NB4 (cell line): ENCODE measurements at places on chromosomes 1 and 21.

DNA sequence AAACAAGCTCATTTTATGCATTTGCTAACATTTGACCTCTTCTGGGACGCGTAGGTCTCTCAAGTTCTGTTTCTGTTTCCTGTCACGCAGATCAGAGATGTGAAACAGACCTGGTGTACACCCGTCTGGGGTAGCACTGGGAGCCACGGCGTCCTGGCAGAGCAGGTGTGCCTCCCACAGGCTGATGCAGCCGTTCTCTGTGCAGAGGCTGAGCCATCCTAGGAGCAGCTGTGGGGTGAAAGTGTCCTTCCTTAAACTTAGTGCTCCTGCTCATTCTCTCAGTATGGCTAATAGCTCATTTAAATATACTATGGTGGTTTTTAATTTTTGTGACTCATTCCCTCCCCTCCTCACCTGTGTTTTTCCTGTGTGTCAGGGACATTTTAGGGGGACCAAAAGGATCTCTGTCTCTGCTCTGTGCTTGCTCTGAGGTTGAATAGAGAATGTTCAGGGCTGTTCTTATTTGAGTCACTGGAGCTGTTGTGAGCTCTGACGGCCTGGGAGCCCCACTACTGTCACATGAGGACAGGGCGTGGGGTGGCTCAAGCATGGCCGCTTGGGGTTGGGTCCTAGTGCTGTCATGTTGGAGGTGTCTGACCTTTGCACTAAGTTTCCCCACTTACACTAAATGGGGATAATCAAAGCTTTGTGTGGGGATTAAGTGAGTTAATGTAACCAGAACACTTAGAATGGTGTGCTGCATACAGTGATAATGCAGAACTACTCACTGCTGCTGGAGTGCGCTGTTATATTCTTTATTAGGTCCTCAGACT is 43.0 kb downstream of the GALNT2 start:
- DNase-seq, result no peak

- DNase-seq, result peak; percentile 58
Measured at GRCh38 chr1:203188686-203189232, 2.3 kb upstream of the CHI3L1 start.

GRCh38 chr1:229950020-229950419 is 117.0 kb upstream of the GALNT2 start:
- DNase-seq, result no peak

- DNase-seq, result peak; percentile 29
Measured at GRCh38 chr1:181190364-181191035, 102.0 kb downstream of the IER5 start.

DNA sequence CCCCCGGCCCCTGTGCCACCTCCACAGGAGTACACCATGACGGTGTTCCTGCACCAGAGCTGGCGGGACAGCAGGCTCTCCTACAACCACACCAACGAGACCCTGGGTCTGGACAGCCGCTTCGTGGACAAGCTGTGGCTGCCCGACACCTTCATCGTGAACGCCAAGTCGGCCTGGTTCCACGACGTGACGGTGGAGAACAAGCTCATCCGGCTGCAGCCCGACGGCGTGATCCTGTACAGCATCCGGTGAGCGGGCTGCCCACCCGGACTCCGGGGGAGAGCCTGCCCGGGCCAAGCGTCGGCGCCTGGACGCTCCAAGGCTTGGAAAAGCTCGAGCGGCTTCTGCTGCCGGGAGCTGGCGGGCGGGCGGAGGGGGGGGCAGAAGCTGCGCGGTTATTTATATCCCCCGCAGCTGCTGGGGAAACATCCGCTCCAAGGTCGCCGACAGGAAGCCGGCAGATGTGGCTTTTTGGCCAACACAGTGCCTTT is 6.4 kb downstream of the GABRD start:
- DNase-seq, result peak; percentile 85

- DNase-seq, result peak; percentile 2
Measured at GRCh38 chr1:14240265-14240664, 358.2 kb upstream of the KAZN start.

DNA sequence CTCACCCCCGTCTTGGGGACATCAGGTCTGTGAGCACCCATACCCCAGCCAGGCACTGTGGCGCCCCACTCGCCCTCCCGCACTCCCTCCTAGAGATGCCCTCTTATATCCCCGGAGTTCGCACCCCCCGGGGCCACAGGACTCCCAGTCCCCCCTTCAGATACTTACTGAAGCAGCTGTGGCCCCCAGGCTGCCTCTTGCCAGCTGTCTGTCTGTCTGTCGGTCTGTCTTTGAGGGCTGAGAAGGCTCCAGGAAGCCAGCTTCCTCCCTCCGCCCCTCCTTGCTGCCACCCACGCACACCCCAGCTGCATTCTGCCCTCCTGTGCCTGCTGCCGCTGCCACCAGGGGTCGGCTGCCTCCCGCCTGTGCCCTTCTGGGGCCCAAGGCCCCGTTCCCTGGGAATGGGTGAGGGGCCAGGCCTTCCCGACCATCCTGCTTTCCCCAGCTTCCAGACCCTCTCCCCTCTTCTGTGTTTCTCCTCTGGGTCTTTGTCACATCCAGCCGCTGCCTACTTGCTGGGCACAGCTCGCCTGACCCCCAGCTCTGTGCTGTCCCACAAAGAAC is at the start of gene PTPN7:
PTPN7 (minus strand) TSS at position 226 of the 564 bp plus-strand sequence. CDS start 1,200 bp downstream, outside the sequence.
- DNase-seq, result peak; percentile 92

DNA sequence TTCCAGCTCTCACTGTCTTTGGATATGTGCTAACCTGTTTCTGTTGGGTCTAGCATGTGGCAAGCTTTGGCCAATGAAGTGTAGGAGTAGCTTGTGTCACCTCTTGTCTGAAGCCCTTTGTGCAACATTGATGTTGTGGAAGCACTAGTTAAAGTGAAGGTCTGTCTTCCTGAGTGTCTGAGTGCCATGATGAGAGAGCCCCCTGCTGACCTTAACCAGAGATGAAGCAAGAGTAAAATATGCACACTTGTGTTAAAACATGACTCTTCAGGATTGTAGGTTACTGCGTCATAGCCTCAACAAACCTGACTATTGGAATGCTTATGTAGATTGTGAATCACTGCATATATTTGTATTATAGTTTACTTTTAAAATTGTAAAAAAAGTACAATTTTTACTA is 103.7 kb downstream of the NCAM2 start:
- peak; percentile 54 for DNase-seq

DNA sequence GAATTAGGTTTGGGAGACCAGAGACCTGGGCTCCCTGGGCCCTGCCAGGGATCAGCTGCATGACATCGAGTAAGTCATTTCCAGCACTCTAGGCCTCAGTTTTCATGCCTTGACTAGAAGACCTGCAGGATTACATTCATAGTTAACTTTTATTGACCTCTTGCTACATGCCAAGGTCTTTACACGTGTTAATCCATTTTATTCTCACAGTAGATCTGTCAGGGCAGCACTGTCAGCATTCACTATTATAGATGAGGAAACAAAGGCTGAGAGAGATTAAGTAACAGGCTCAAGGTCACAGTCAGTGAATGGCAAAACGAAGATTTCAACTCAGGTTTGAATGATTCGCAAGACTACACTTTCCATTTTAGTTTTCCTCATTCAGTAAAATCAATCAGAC is 37.0 kb downstream of the PGM1 start:
- no peak for DNase-seq
